Smooth muscle cell of bladder (primary cell): ENCODE measurements at places on chromosomes 6 and 20. TPM values are rescaled to one million over a fixed set of nuclear protein-coding genes. Genes with fewer than 3 reads are reported as not detected.

CENPQ gene
- 2.9 and 4.0 TPM in 2 replicates for total RNA-seq

ZBTB46 gene
- total RNA-seq = 4.6 and 9.7 TPM in 2 replicates

SLC22A3 gene
- 0.43 and 3.0 TPM in 2 replicates for total RNA-seq

LAMA5 gene
- total RNA-seq = 18.0 and 24.0 TPM in 2 replicates

ISM1 gene
- total RNA-seq = under 0.01 and 0.09 TPM in 2 replicates

TTK gene
- total RNA-seq = 2.8 and 4.0 TPM in 2 replicates

TBXT gene
- not detected in 2 replicates for total RNA-seq

ADGRG6 gene
- 6.4 and 8.1 TPM in 2 replicates for total RNA-seq

FKBP1C gene
- 0.46 and 0.57 TPM in 2 replicates for total RNA-seq

TGM3 gene
- 0.18 TPM in 1 of 2 replicates, not detected in the other for total RNA-seq

GJA1 gene
- 416 and 896 TPM in 2 replicates for total RNA-seq

SLC13A3 gene
- total RNA-seq = 2.7 and 4.9 TPM in 2 replicates

SPDEF gene
- total RNA-seq = under 0.01 TPM in 1 of 2 replicates, not detected in the other
